ENCODE measurements at places on chromosomes 1 and 21.

DNA sequence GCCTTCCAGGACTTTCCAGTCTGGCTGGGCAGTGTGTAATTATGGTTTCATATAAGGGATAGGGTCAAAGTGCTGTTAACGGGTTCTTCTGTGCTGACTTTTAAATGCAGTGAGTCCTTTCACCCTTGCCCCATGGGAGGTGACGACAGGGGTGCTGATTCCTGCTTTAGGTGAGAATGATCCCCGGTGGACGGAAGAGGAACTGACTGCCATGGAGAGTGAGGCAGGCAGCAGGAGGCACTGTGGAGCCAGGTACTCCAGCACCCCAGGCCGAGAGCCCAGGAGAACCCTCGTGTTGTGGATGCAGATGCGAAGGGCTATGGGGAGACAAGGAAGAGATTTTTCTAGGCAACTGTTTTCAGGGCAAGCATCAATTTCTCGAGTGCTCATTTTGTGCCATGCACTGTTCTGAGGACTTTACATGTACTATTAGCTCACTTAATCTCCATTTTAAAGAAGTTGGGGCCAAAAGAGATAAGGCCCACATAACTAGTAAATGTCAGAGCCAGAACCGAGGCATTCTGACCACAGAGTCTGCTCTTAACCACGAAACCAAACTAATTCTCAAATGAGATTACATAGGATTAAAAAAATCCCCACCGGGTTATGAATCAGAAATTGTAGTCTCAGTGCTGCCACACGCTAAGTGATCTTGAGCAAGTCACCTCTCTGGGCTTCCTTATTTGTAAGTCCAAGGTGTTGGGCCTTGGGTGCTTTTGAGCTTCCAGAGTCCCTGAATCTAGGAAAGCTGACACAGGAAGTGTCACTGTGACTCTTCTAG, 28.2 kb downstream of the STPG1 start:
- no peak for DNase-seq

- no peak for DNase-seq
These were observed 47.2 kb upstream of the VANGL1 start for GRCh38 chr1:115594600-115594999.

GRCh38 chr1:42055061-42055460, 98.1 kb upstream of the GUCA2B start:
- DNase-seq: no peak

GRCh38 chr1:191984856-191985255, 173.4 kb upstream of the RGS18 start:
- DNase-seq: no peak

GRCh38 chr1:71166178-71167173, 85.6 kb upstream of the ZRANB2 start:
- no peak for DNase-seq

DNA sequence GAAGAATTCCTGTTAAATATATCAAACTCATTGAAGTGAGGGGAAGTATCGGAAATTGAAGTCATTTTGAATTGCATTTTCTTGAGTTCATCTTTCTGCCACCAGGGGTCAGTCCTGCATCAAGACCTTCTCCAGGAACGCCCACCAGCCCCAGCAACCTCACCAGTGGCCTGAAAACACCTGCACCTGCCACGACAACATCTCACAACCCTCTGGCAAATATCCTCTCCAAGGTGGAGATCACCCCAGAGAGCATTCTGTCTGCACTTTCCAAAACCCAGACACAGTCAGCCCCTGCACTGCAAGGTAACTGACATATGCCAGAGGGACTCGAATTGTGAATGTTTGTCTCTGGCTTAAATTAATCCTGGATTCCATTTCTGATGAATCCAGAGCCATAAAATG, 22.8 kb upstream of the TARS2 start:
- no peak for DNase-seq

- no peak for DNase-seq
These were observed 340.0 kb upstream of the DPYD start for GRCh38 chr1:98260839-98261238.

DNA sequence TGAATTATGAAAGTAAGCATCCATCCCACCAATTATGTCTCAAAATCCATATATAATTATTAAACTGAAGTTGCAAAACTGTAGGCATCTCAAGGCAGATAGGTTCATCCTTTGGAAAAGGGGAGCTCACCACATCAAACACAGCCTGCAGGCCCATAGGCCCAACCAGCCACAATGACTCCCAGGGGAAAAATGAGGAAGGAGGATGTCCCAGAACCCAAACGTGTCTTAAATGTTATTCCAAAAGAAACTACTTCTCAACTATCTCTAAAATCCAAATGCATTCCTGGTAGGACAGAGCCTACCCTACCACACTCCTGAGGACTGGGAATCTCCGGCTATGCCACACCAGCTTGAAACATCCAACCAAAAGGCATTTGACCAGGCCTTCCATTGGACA, 12.8 kb downstream of the TIAM1 start:
- DNase-seq: no peak

- no peak for DNase-seq
These were observed 5.7 kb downstream of the TMEM50A start for GRCh38 chr1:25343872-25344271.

DNA sequence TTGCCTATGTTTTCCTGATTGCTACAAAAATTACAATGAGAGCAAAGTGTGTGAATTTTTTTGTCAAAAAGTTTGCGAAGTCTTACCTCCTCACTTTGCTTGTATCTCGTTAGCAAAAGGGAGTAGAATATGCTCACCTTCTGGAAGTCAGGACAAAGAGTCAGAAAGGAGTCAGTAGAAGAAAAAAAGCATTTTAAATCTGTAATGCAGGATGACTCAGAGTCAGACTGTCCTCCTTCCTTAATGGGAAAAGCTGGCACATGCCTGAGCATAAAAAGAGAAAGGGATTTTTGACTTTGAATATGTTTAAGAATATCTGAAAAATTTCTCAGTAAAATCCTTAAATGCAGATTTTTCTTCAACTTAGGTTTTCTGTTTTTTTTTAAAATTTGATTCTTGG, 14.2 kb upstream of the VN1R5 start:
- DNase-seq: no peak

GRCh38 chr1:246459221-246459620, 47.9 kb downstream of the SMYD3 start:
- no peak for DNase-seq

DNA sequence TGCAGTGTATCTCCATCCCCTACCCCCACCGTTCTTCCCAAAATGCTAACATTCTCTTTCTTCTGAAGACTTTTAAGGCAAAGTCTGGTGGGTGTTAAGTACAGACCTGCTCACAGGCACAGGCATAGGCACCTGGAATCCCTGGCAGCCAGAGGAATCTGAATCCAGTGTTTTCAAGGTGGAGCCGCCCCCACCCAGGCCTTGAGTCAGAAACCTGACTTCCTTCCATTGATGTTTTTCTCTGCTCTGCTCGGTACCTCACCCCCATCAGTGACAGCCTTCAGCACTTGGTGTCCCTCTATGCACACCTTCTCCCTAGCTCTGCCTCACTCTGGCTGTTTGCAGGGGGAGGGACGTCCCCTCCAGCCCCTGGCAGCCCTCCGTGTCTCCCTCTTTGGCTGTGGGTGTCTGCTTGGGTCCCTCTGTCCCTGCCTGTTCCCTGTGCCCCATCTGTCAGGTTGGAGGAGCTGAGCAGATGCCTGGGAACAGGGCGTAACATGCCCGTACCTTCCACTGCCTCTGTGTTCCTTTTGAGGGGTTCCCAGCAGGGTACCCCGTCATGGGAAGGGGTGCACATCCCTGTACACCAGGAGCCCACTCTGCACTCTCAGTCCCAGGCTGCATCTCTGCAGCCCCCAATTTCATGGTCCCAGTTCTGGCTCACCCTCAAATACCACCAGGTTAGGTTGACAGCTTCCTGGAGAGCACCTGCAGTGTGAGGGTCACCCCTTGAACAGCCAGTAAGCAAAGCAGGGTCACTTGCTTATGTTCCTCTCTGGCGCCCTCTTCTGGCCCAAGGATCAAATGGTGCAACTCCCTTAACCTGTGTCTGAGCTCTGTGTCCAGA, 6.7 kb downstream of the NCDN start:
- peak; percentile 29 for DNase-seq

Data from GOT3 (cell line).